ENCODE measurements at places on chromosomes 7 and 10.

GRCh38 chr7:127891144-127891543, 140.1 kb downstream of the LRRC4 start:
- DNase-seq, result no peak

DNA sequence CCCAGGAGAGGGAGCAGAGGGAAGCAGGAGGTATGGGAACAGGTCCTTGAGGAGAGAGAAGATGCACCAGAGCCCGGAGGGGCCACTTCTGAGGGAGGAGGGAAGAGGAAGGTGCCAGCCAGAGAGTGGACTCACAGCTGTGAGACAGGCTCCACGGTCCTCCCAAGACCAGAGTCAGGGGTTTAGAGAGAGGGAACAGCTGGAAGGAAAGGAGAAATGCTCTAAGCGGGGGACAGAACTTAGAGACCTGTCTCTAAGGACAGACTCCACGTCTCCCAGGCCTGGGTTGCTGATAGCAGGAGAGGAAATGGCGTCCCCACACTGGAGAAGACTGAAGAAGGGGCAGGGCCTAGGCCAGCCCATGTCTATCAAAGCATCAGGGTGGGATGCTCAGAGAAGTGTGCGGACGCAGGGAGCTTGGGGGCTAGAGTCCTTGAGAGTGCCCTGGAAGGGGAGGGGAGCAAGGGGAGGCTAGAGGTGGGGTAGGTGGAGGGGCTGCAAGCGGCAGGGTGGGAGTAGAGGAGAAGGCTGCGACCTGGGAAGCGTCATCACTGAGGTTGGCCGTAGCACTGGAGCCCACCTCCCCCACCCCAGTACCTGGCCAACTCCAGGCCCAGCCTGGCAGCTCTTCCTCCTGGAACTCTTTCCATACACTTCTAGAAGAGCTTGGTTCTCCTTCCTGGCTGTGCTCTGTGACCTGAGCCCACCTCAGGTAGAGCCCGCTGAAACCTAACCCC, 25.6 kb upstream of the GRID1 start:
- DNase-seq, result no peak

DNA sequence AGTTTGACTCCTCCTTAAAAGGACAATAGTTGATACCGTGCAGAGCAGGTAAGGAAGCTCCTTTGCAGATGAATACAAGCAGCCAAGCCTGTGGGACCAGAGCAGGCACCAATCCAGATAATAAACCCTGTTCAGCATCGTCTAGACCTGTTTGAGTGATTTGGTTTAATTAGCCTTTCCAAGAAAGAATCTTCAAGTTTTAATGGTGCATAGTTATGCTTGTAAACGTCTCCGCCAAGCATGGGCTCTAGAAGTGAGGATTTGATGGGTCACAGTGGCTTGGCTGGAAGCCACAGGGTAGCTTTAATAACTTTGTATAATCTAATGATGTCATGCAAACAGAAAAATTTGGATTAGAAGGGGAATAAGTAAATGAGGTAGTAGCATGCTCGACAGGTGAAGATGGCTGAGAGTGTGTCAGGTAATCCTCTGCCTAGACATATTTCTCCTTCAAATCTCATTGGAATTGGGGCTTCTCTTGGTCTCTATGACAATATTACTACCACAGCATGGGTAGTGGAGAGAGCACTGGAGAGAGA, 188.4 kb downstream of the DYNC1I1 start:
- DNase-seq, result no peak

DNA sequence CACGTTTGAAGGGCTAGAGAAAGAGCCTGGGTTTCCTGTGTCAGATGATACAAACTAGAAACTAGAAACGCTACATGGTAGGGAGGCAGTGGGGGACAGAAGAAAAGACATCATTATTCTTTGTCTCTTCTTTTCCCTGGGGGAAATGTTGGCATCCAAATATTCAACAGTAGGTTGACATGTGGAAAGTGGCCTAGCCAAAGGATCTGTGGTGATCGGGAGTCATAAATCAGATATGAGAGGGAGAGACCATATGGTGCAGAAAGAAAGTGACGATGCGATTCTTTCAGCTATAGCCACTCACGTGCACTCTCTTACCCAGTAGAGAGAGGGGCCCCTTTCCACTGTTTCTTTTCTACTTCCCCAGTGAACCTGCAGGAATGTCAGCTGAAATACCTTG, 964.7 kb downstream of the LRMDA start:
- no peak for DNase-seq

DNA sequence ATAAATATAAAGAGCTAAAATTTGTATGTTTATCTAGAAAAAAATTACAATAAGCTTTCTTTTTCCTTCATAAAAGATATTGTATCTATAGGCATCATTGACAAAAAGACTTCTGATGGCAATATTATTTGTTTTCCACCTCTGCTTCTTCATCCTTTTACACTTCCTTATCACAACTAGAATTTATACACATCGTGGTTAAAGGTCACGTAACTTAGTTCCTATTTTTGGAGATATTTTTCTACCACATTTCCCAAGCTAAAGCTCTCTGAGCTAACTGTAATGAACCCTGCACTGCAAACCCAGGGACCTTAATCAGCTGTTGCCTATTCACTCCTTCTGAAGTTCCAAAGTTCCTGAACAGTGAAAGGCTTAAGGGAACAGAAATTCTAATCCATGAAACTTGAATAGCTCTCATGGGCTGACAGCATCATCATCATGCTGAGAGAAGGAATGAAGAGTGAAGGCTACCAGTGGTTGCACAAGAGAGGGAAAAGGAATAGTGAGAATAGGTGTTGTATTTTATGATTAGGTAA, 106.1 kb upstream of the SLC13A1 start:
- no peak for DNase-seq
